ENCODE measurements at places on chromosomes 7 and 10.

GRCh38 chr7:155743177-155743576 lies 69.1 kb downstream of the SHH start:
- DNase-seq: no peak

DNA sequence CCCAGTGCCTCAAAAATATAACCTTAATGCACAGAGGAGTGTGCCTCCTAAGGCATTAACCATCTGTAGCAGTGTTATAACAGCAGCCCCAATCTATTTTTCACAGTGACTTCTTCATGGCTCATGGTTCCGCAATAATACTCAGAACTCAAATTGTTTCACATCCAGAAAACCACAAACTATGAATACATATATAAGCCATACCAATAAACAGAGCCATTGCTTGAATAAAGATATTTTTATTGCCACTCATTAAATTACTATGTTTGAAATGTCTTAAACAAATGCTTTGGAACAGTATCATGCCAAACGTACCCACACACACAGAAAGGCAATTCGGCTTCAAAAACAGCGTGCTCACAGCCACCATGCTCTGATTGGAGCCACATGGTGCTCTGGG lies 629.3 kb upstream of the NRP1 start:
- DNase-seq: no peak

GRCh38 chr7:1587738-1588137 lies 17.9 kb upstream of the PSMG3 start:
- no peak for DNase-seq

DNA sequence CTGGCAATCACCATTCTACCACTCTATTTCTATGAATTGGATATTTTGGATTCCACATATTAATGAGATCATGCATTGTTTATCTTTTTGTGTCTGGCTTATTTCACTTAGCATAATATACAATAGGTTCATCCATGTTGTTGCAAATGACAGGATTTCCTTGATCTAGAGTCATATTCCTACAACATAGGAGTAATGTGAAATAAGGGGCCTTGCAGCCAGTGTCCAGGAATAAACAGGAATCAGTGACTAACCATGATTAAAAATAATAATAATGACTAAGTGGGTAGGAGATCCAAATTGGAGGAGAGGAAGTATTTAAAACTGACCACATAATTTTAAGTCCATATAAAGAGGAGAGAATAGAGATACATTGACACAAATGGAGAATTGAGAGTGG lies 49.9 kb downstream of the SCIN start:
- no peak for DNase-seq

GRCh38 chr10:59771162-59771807 lies 18.0 kb upstream of the MRLN start:
- no peak for DNase-seq

- DNase-seq: no peak
These were observed 39.3 kb downstream of the VSTM2A start for GRCh38 chr7:54581511-54581910.

DNA sequence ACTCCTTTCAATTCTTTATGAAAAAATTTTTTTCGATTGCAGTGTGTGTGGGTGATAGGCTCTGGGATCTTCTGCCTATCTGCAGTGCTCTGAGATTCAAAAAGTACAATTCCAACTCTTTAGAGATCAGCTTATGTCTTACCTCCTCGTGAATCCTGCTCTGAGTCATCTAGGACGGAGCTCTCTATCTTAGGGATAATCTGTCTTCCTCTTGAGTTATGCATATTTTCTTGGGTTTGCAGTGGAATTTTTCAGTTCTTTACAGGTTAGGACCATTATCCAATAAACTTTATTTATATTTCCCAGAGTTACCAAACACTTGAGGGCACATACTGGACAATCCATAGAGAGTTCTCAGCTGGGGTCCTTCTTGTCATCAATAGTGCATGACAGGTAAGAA lies 428.6 kb downstream of the ACTR3B start:
- DNase-seq: no peak

- DNase-seq: no peak
These were observed 268.0 kb downstream of the DYNC1I1 start for GRCh38 chr7:96040250-96040772.

DNA sequence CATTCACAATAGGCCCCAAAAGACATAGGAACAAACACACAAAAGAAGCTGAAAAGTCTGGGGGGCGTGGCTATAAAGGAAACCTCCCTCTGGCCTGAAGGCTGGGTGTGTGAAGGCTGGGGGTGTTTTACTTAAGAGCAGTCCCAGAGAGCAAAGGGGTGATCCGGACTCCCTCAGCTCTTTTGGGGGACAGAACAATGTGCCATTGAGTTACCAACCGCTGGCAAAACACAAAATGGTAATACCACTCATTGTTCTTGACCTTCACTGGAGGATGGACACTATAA lies 189.0 kb downstream of the COBL start:
- DNase-seq: no peak

DNA sequence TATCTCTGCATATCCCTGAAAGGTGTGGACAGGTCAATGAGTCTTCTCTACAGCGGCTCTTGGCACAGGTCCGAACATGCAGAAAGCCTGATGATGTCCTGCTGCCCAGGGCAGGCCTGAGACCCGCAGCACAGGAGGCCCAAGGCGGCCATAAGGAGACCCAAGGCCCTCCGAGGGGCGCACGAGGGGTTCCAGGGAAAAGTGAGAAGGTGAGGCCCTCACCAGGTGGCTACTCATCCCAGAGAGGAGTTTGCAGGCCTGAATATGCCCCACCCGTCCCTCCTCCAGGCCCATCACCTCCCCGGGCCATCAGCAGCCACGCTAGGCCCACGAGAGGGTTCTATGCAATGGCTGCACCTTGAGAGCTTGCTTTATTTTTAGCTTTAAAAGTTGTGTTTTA lies 173.4 kb upstream of the RHEB start:
- no peak for DNase-seq

GRCh38 chr10:112242769-112243168 lies 40.4 kb upstream of the TECTB start:
- DNase-seq: no peak

- DNase-seq: no peak
These were observed 24.3 kb downstream of the ZCCHC24 start for GRCh38 chr10:79420974-79421688.

DNA sequence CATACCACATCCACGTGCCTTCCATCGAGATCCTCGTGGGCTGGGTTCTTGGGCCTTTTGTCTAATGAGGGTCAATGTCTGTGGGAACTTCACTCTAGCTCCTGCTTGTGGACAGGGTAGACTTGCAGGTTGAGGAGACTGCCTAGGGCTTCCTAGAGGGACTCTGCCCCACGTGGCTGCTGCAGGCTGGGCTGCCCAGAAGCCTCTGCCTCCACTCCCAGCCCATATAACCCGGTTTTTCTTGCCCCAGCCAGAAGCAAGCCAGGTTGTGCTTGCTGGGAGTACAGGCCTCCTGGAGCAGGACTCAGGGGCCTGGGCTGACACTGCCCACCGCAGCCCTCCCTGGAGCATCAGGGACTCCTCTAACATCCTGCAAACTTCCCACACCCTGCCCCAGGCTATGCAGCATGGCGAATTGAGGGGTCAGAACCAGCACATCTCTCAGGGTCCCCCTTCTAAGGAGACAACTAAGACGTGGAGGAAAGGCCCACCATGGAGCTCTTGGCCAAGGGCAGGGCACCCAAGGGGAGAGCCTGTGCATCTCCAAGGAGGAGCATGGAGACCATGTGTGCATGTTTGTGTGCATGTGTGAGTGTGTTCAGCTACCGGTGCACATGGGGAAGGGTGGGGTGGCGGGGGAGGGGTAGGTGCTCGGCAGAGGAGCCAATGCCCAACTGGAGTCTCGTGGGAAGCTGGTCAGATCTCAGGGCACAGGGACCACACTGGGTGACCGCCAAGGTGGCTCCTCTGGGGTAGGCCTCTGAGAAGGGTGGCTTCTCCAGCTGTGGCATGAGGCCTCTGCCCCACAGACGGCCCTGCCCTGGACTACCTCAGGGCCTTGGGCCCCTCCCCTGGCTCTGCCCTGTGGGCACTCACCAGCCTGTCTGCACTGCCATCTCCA lies 62.6 kb downstream of the RASGEF1A start:
- DNase-seq: peak; percentile 14

- DNase-seq: no peak
These were observed 22.0 kb downstream of the TES start for GRCh38 chr7:116232350-116232749.

DNA sequence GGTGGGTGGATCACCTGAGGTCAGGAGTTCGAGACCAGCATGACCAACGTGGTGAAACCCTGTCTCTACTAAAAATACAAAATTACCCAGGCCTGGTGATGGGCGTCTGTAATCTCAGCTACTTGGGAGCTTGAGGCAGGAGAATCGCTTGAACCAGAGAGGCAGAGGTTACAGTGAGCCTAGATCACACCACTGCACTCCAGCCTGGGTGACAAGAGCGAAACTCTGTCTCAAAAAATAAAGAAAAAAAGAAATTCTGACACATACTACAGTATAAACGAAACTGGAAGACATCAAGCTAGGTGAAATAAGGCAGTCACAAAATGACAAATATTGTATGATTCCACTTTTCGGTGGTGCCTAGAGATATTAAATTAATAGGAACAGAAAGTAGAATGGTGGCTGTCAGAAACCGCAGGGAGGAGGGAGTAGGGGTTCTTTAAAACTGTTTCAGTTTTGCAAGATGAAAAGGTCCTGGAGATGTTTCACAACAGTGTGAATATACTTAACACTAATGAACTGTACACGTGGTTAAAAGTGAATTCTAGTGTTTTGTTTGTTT lies 23.2 kb downstream of the PILRA start:
- DNase-seq: no peak

- DNase-seq: no peak
These were observed 587.0 kb downstream of the PARD3 start for GRCh38 chr10:34228066-34228465.

GRCh38 chr7:147885869-147886268 lies 704.7 kb upstream of the C7orf33 start:
- no peak for DNase-seq

GRCh38 chr10:127977357-127978009 lies 70.6 kb downstream of the PTPRE start:
- DNase-seq: peak; percentile 55

DNA sequence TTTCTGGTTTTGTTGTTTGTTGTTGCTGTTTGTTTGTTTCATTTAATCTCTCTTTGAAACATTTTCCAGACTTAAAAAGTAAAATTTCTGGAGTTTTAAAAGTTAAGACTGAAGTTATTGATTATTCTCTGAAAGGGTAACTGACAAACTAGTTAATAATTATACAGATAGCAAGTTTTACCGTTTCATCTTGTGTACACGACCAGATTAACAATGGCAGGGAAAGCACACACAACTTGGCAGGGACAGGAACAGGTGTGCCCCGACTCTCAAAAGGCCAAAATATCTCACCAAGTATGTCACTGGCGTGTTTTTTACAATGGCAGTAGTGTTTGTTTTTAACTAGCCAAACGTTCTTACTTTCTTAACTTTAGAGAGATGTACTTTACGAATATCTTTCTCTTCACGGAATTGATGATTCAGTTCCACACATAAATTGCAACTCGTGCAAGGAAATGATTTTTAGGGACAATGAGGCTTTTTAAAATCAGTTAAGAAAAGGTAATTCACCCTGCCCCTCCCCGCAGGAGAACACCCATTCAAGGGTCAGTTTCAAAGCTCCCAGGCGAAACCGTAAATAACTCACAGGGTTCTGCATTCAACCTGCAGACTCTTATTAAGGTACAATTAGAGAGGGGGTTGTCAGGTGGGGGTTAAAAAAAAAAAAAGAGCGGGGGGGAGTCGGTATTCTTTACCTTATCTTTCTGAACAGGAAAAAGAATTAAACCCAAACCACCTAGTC lies 3.5 kb downstream of the CTBP2 start:
- DNase-seq: peak; percentile 8

- no peak for DNase-seq
These were observed 57.0 kb upstream of the CDCA7L start for GRCh38 chr7:22002726-22003125.

GRCh38 chr10:77189075-77189474 lies 448.5 kb downstream of the KCNMA1 start:
- DNase-seq: no peak

DNA sequence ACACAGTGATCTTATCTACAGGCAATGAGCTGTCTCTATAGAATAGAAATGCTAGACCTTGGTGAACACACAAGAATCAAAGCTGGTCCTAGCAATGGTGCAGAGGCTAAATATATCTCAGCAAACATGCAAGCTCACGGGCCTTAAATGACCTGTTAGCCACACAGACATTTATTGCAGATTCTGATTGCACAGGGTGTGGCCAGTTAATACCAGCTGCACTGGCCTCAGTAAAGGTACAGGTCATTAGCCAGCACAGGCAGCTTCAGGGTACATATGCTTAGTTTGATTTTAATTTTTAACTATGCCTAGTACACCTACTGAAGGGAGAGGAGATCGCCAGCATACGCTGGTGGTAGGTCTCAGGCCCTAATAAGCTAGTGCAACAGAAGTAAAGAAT lies 265.4 kb upstream of the DGKB start:
- no peak for DNase-seq

DNA sequence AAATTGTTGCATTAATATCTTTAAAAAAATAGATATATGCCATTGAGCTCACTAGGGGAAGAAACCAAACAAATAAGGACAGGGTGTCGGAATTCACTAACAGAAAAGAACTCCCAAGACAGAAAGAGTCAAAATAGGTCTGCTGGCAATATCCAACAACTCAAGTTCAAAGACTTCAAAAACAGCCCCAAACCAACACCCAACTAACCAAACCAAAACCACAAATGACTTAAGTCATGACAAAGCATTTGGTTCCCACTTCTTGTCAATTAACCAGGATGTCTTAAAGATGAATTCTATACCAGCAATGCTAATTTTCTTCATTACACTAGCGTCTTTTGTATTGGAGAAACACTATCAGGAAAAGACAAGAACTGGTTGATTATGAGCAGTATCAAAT lies 249.0 kb upstream of the PLXNA4 start:
- DNase-seq: no peak

- no peak for DNase-seq
These were observed 13.6 kb upstream of the NDUFA5 start for GRCh38 chr7:123571187-123571586.

DNA sequence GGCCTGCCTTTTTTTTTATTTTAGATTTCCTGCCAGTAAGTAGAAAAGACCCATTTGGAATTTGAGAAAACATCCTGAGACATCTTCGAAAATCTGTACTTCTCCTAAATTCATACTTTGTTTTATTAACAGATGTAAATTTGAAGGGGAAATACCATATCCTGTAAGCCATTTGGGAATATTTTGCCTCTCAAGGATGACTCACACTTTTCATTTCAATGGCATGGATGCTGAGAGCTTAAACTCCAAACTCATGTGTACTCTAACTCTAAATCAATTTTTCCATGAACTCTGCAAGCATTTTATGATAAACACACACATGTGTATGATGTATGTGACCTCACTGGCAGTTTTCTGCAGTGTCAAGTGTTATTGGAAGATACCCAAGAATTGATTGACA lies 89.0 kb downstream of the SEMA3A start:
- DNase-seq: no peak

- DNase-seq: no peak
These were observed 56.4 kb downstream of the PROSER2 start for GRCh38 chr10:11879387-11880094.

DNA sequence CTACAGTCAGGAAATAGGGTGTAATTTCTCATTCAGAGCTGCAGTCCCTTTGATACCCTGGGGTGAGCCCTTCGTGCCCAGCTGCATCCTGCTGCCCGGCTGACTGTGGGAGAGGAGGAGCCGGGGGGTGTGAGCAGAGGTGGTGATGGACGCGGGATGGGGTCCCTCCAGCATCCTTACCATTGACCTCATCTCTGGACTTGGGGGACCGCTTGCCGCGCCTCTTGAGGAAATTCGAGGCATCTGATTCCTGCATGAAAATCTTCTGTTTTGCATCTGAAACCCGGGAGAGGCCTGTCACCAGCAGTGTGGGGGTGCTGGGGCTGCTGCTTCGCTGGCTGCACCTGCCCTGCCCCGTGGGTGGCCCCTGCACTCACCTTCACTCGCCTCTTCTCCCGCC lies 816 bp downstream of the UCMA start:
- DNase-seq: no peak

All from ovary (tissue), 10 donors.